ENCODE measurements at places on chromosomes 5 and 9.

- DNase-seq: no peak
Observed at GRCh38 chr9:117725426-117725887, 21.3 kb downstream of the TLR4 start.

DNA sequence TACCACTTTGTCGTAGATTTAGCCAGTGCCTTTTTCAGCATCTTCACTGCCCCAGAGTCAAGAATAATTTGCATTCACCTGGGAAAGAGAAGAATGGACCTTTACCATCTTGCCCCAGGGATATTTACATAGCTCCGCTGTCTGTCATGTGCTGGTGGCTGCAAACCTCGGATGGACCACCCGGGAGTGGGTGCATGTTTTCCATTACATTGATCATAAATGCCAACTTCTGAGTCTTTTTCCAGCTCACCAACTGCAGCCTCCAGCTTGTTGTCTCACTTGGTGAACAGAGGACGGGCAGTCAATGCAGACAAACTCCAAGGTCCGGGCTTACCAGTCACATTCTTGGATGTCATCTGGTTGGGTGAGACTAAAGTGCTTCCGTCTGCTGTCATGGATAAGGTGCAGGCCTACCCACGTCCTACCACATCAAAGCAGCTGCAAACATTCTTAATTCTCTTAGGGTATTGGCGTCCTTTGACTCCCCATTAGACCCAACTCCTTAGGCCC is 155.8 kb upstream of the APC start:
- no peak for DNase-seq

DNA sequence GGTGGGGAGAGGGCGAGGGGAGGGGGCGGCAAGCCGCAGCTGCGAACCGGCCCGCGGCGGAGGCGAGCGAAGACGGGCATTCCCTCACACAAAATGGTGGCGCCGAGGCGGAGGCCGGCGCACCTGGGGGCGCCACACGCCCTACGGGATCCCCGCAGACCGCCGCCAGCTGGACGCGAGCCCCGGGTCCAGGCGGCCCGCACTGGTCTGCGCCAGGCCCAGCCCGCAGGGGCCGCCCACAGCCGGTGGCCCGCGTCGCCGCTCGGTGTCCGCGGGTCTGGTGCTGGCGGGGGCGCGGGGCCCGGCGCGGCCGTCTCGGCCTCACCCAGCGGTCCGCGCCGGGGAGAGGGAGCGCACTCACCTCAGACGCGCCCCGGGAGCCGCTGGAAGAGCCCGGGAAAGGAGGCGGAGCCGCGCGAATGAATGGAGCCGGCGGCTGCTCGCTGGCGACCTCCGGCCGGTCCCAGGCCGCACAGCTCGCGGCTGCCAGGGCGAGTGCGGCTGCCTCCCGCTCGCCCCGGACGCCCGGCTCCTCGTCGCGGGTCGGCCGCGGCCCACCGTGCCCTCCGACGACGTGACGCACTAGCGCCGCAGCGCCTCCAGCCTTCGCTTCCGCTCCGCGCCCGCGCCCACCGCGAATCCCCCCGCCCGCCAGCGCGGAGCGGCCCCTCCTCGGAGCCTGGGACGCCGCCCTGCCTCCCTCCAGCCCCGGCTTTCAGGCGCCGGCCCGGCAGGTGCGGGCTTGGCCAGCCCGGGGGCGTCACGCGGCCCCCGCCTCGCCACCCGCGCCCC is at the start of gene FAM169A:
Gene FAM169A, minus strand, starts transcription at position 584 of the 792 bp plus-strand sequence. CDS start 24,711 bp downstream, outside the sequence.
- DNase-seq: no peak

GRCh38 chr9:34652602-34653000 is 616 bp downstream of the IL11RA start:
- no peak for DNase-seq

- DNase-seq: no peak
Observed at GRCh38 chr9:114798780-114799427, 6.9 kb downstream of the TNFSF15 start.

DNA sequence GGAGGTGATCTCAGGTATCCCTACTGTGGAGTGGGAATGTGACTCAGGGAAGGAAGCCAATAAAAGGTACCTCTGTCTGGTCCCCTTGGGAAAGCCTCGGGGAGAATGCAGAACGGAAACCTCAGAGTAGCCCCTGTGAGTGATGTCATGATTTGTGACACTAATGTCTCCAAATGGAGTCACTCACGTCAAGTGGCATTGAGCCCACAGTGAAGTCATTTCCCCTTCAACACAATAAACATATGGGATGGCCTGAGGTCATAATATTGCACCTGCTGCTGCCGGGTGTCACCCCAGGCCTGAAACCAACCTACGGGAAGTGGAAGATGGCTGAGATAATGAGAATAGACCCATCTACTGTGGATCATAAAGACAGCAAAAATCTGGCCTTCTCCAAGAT is 75.9 kb upstream of the GOLM1 start:
- DNase-seq: no peak

GRCh38 chr9:129362287-129363000 is 184.4 kb upstream of the IER5L start:
- no peak for DNase-seq

DNA sequence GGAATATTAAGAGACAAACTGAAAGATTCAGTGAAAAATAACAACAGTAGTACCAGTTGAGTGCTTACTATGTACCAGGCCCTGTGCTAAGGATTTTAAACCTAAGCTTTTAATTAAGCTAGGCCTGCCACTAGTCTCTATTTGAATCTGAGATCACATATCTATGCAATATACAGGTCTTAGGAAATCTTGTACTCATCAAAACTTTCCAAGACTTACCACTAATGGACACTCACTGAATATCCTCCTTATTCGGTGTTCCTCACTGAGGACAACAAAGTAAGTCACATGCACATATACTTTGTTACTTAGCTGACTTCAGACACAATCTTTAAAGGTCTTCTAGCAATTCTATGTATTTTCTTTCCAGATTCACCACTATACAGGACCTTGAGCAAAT is 32.6 kb downstream of the DIAPH1 start:
- no peak for DNase-seq

DNA sequence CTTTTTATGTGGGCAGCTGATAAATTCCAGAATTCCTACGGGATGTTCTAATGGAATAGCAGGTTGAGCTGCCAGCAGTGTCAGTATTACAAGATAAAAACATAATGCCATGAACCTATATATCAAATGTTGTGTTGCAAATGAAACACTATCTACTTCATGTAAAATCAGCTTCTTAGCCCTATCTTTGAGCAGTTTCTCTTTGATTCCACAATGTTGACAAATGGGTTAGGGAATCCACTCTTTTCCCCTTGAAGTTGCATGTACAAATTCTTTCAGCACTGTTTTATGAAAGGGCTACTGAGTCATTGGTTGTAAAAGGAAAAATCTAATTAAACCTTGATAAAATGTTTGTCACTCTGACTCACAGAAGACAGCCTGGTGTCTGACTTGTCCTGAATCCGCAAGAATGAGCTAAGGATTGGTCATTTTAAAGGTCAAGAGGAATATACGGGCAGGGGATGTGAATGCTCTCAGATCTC is 950.6 kb upstream of the NUDT12 start:
- DNase-seq: no peak

GRCh38 chr9:84481636-84482218 is 141.2 kb upstream of the SLC28A3 start:
- no peak for DNase-seq

DNA sequence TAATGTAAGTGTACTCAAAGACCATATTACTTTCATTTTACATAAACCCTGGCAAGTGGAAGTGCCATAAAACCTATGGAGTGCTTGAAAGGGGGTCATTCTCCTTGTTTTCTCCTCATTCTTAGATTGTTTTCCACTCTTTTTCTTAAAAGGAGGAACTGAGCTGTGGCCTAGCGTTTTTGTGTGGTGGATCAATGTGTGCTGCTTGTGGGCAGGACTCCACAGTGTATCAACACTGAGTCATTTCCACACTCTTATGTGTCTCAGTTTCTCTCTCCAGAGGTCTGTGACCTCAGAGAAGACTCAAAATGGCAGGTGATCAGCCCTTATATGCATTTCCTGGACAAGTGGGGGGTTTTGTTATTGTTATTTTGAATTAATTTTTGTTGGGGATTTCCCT is 516.1 kb upstream of the CDH10 start:
- no peak for DNase-seq

DNA sequence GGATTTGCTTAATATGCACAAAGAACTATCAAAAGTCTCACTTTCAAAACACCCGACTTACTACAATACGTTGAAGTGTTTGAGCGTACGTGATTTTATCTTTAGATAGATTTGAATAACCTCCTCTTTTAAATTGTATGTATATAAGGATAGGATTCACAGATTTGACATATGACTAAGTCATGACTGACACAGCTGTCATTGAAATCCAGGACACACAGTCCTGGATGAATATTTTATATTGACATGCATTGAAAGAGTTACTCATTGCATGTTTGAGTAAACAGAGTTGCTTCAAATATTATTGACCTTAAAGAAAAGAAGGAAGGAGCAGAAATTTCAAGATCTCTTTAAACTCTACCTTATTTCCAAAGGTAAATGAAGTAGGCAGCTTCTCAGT is 3.3 kb downstream of the MUSK start:
- DNase-seq: no peak

DNA sequence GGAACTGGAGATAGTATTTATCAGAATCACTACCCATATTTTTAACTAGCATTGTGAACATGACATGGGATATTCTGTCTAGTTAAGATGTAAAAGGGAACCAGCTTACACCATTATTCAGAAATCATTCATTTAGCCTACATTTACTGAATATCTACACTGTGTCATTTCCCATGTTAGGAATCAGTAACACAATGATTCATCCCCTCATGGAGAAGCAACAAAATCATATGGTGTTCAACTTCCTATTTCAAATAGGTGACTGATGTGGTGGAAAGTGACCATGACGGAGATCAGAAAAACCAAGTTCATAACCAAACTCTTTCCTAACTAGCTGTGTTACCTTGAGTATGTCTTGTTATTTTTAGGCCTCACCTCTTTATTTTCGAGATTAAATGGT is 550.0 kb upstream of the TUSC1 start:
- DNase-seq: no peak

DNA sequence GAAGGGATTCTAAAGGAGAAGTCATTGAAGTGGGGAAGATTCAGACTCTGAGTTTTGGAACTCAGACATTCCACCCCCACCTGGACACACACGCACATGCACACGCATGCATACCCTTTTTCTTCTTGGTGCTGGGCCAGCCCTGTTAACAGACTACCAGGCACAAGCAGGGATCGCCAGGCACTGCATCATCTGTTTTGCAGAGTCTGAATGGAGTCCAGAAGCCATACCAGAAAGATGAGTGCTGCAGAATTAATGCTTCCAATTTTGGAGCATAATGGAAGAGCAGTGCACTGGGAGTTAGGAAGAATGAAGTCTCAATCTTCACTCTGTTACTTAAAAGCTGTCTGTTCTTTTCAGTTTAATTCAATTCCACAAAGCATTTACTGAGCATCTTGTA is 95.5 kb downstream of the PDE8B start:
- DNase-seq: no peak

GRCh38 chr9:130100681-130101080 is 47.0 kb downstream of the GPR107 start:
- no peak for DNase-seq

DNA sequence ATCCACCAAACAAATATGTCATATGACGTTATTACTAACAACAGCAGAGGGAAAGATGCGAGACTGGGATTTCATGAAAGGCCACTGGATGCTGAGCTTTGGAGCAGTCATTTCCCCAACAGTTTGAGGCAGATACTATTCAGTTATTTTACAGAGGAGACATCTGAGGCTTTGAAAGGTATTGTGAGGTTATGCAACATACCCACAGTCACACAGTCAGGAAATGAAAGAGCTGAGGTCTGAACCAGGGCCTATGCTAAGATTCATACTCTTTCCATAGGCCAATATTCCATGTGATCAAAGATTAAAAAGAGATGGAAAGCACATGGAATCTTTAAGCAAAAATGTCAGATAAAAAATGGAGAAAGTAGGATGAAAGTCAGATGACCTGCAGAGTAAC is 63.0 kb downstream of the LPAR1 start:
- no peak for DNase-seq

DNA sequence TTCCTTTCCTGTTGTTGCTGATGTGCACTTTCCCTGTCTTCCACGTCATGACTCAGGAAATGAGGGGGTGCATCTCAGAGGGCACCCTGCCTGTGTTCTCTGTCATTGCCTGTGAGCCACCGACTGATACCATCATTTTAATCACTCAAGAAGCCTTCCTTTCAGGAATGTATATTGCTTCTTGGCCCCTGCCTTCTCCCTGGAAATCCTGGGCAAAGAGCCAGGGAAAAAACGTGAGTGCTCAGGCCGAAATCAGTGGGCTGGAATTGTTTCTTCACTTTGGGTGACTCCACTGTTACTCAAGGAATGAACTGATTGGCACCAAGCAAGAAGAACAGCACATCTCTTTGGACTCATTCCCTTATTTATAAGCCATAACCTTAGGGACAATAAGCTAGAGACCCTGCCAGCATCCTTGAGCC is 126.1 kb downstream of the SNX18 start:
- no peak for DNase-seq

GRCh38 chr5:61423487-61424145 is 91.6 kb downstream of the ZSWIM6 start:
- no peak for DNase-seq
